NCI-H2107 (cell line): ENCODE measurements at places on chromosomes 11 and 22.

DNA sequence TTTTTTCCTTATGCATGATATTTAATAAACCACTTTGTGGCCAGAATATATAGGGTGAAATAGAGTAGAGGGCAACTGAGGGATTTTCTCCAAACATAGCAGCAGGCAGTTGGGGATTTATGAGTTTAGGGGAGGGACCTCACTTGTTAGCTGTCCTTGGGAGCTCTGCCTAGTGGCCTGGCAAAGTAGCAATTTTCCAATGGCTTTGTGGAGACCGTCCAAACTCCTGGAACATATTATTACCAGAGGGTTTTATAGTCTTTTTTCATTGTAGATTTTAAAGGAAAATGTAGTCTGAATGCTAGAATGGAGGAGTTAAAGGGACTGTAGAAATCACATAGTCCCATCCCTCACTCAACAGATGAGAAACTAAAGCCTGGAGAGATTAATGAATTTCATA lies 32.3 kb downstream of the AMOTL1 start:
- DNase-seq = no peak

DNA sequence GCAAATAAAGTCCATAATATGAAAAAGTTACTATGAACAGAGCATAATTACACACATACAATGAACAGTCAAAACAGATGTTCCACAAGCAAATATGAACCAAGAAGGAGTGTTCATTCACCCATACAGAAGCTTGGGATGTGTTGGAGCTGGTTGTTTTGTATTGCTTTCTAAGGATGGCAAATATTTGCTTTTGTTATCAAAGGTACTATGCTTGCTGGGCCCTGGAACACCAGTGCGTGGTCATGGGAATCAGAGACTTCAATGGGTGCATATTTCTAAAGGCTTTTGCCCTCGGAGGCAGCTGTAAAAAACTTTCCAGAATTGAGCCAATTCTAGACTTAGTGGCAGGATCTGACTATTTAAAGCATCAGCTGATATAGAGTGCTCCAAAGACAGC lies 85.1 kb downstream of the BARX2 start:
- no peak for DNase-seq

DNA sequence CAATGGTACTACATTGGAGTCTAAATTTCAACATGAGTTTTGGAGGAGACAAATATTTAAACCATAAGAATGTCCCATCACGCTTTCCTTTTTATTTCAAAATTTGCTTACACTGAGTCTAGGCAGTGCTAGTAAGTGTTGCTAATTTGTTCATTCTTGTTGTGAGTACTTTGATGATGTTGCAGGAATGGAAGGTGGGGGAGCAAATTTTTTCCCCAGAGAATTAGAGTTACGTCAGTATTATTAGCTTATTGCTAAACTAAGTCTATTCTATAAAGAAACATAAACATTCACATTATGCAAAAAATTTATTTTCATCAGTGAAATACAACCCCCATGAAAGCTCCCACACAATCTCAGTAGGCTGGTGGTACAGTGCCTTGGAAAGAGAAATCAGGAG lies 88.0 kb downstream of the BLID start:
- no peak for DNase-seq

- DNase-seq = no peak
Observed at GRCh38 chr11:10752061-10752460, 1.0 kb downstream of the CTR9 start.

DNA sequence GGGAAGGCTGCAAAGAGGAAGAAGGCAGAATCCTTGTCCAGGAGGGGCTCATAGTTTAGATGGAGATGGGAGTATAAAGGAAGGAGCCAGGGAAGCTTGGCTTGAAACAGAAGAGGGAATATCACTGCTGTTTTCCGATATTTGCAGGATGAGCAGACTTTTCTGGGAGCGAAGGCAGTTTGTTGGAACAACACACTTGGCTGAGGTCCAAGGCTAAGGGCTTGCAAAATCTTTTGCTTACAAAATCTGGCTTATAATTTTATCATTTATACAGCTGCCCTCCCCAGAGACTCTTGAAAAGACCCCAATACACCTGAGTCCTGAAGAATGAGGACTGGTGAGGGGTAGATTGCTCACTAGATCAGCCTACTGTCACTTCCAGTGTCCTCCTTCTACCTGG lies 174.8 kb downstream of the NELL1 start:
- DNase-seq = no peak

GRCh38 chr11:121672630-121673487 lies 220.1 kb upstream of the SORL1-AS1 start:
- DNase-seq = no peak

DNA sequence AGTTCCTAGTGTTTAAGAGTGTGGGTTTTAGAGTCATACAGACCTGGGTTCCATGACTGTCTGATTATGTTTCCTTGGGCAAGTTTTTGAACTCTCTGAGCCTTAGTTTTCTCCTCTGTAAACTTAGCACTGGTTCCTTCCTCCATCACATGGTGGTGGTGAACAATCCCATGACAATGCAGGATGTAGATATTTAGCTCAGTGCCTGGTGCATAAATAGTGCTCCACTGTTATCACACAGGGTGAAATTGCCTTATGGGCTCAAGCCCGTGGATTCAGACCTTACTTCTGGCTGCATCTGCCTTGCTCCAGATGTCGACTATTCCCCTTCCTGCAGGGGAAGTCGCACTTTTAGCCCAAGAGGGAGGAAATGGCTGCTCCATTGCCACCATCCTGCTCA lies 62.7 kb downstream of the LDLRAD3 start:
- DNase-seq = no peak

DNA sequence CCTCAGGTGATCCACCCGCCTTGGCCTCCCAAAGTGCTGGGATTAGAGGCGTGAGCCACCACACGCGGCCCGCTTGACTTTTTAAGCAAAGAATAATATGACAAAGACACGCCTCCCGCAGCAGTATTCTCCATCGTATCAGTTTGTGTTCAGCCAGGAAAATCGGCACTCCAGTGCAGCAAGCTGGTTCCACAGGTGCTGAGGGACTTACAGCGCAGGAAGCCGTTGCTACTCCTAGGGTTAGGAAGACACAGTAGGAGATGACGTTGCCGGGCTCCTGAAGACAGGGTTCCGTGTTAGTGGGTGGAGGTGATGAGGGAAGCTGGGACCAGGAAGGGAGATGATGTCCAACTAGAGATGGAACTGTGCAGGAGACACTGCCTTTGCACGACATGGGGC lies 65.8 kb upstream of the CECR2 start:
- DNase-seq = no peak

DNA sequence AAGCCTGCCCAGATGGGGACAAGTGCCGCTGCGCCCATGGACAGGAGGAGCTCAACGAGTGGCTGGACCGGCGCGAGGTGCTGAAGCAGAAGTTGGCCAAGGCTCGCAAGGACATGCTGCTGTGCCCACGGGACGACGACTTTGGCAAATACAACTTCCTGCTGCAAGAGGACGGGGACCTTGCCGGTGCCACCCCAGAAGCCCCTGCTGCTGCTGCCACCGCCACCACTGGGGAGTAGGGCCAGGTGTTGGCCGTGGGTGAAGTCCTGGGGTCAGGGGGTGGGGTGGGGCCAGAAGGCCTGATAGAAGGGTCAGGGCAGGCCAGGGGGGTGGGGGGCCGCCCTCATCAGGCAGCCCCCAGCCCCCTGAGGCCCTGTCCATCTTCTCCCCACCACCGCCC lies 24.6 kb upstream of the TEF start:
- no peak for DNase-seq

DNA sequence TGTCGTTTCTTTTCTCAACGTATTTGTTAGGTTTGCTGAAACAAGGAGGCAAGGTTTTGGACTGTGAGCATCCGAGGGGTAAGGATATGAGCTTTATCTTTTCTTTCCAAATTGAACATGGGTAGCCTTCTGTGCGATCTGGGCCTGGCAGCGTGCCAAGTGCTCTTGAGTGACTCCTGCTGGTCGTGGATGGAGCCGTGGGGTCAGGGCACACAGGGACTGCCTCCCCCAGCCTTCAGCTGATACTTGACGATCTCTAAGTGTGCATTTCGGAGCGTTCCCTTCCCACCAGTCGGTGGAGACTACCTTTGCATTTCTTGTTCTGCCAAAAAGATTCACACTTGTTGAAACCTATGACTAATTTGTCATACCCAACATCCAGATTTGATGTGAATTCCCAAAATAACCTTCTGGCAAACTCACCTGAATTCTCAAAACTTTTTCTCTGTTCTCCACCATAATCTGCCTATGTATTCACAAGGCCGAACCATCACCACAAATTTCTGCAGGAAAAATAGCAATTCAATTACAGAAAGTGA lies 40.1 kb upstream of the CLMP start:
- no peak for DNase-seq

DNA sequence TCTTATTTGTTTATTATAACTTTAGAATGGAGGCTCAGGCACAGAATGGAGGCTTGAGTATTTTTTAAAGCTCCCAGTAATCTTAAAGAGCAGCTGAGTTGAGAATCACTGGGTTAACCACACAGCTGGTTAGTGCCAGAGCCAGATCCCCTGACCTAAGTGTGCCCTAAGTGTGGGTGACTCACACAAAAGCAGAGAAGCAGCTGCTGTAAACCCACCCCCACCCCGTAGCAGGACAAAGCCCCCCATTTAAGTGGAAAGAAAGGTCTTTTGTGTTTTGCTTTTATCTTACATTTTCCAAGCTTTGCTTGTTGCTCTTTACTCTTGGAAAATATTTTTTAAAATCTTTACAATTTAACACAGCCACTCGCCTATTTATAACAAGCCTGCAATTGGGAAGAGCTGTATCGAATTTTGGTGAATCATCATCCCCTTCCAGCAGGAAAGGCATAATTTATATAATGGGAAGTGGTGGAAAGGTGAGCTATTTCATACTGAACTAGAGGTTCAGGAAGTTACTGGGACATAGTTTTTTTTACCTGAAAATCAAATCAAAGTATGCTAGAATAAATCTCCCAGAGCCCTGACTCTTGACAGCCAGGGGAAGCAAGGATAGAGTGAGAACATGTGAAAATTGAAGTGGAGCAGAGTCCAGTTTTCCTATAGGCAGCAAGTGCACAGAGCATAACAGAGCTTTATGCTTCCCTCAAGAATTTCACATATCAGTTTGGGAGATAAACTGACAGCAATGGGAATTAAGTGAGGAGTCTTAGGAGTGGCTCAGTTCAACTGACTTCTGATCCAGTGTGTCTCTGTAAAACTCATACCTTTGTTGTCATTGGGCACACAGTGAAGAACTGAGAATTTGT lies 405.7 kb downstream of the AASDHPPT start:
- DNase-seq = no peak

DNA sequence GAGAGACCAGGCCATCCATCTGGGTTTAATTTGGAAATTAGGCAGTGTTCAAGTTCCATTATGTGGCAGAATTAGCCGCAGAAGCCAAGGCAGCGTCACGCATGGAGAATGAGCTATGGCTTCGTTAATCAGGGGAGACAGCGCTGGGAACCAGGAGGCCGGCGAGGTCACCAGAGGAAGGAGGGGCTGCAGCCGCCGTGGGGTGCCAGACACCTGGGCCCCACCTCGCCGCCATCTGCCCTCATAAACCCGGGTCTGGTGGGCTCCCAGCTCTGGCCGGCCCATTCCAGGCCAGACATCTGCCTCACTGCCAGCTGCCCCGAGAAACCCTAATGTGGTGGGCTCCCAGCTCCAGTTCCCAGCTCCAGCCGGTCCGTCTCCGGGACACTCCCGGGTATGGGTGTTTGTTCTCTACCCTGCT lies 676.9 kb downstream of the BRD1 start:
- DNase-seq = no peak

DNA sequence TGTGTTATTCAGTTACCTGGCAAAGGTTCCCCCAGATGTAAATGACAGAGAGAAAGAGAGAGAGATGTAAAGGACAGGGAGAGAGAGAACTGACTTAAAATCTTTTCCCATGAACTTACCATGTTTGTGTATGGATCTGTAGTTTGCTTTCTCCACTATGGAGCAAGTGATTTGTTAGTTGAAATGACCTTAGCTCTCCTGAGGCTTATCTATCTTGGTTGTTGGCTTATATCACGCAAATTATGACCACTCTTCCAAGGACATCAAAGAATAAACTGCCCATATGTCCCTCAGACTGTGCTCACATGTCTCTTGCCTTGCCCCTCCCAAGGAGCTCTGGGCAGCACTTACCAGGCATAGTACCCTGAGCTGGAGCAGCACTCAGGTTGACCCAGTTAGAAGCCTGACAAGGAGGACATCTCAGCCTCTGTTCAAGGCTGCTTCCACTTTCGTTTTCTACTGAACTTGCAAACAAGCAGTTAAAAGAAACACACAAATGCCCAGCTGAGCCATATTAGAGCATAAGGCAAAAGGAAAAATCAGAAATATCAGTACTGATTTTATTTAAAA lies 95.3 kb upstream of the RCN1 start:
- no peak for DNase-seq

- DNase-seq = no peak
Observed at GRCh38 chr11:130151196-130151595, 8.4 kb upstream of the ST14 start.

- peak; percentile 45 for DNase-seq
Observed at GRCh38 chr11:61679893-61680621, at the start of gene DAGLA. DAGLA (plus strand) TSS chr11:61680391; CDS start chr11:61720156, 39,765 bp downstream.

GRCh38 chr11:128042290-128042751 lies 545.0 kb downstream of the ETS1 start:
- no peak for DNase-seq

GRCh38 chr11:61104963-61105362 lies 2.7 kb downstream of the CD5 start:
- no peak for DNase-seq

- no peak for DNase-seq
Observed at GRCh38 chr22:23124611-23125511, 16.9 kb downstream of the RSPH14 start.

GRCh38 chr11:86291466-86292262 lies 10.4 kb upstream of the HIKESHI start:
- DNase-seq = no peak

- DNase-seq = no peak
Observed at GRCh38 chr22:23622634-23623033, 9.5 kb downstream of the DRICH1 start.

- no peak for DNase-seq
Observed at GRCh38 chr22:46251266-46251665, 1.2 kb upstream of the CDPF1 start.

DNA sequence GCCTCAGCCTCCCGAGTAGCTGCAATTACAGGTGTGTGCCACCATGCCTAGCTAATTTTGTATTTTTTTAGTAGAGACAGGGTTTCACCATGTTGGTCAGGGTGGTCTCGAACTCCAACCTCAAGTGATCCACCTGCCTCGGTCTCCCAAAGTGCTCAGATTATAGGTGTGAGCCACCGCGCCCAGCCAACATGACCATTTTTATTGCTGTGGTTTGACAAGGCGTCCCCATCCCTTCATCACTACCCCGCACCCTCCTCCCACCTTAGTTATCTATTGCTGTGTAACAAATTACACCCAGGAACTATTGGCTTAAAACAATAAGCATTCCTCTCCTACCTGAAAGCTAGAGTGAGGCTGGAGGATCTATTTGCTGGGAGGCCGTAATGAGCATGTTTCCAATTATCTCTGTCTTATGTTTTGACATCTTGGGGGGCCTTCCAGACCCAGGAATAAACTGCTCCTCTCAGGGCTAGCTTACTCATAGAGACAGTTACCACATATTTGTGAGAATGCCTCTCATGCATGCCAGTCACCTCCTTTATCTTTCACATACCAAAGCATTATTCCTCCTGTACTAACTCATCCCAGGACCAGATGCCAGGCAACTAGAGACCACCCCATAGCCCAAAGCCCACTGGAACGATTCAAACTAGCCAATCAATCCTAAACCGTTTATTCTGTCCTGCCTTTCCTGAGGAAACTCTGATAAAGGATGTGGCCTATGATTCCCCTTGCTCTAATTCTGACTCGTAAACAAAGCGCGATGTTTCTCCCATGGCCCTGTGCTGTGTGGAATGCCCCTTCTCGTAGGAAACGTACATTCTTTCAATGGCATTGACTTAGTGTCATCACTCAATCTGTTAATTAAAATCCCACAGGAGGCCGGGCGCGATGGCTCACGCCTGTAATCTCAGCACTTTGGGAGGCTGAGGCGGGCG lies 19.4 kb downstream of the SNU13 start:
- DNase-seq = no peak
